H54 (cell line): ENCODE measurements at places on chromosomes 16 and 17.

DNA sequence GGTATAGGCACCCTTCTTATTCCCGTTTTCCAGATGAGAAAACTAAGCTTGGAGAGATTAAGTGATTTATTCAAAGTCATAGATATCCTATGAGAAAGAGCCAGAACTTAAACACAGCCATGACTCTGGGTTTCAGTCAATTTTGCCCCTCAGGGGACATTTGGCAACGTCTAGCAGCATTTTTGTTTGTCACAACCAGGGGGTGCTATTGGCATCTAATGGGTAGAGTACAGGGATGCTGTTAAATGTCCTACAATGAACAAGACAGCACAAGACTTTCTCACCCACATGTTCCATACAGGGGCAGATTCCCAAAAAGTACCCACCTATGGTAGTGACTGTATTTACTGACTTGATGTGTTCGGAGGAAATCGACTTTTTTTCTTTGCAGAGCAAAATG, 4.8 kb upstream of the SHISA9 start:
- no peak for DNase-seq

GRCh38 chr17:82875407-82875856, 35.6 kb upstream of the ZNF750 start:
- DNase-seq, result no peak

DNA sequence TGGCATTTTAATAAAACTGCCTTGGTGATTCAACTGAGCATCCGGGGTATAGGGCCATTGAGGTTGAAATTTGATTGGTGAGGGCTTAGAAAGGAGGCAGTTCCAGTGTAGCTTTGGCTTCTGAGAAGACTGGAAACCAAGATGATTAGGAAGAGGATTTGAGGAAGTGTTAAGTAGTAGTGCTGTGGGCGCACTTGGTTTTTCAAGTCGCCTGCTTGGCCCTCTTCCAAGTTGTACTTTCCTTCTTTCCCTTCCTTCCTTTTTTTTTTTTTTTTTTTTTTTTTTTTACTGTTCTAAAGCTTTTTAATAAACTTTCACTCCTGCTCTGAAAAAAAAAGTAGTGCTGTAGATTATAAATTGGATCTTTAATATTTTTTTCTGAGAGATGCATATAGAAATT, 320.5 kb downstream of the UTP18 start:
- no peak for DNase-seq

GRCh38 chr17:66373944-66374817, 71.8 kb downstream of the PRKCA start:
- DNase-seq, result no peak

GRCh38 chr17:31918701-31919128, 17.2 kb upstream of the UTP6 start:
- DNase-seq, result no peak

- no peak for DNase-seq
Observed at GRCh38 chr17:17139972-17140589, 66.1 kb downstream of the PLD6 start.
